ENCODE measurements at places on chromosomes 1 and 21.
A peak's percentile ranks its signal among the peaks of the same experiment; 100 is the strongest.

DNA sequence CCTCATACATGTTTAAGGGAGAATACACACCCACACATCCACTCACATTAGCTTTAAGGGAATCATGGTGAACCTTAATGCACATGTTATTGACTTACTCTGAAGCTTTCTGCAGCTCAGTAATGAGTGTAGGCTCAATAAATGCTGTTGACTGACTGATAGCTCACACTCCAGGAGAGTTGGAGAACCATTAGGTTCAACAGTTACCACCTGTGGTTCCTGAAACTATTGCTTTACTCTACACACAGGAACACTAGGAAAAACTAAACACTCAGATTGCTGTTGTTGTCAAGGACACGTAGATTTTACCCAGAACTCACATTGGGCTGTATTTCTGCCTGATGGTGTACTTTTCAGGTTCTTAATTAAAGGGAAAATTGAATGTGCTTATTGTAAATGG lies 37.3 kb downstream of the ZC3H11B start:
- DNase-seq, result no peak

GRCh38 chr1:228827019-228827418 lies 91.7 kb downstream of the RHOU start:
- peak; percentile 26 for DNase-seq

DNA sequence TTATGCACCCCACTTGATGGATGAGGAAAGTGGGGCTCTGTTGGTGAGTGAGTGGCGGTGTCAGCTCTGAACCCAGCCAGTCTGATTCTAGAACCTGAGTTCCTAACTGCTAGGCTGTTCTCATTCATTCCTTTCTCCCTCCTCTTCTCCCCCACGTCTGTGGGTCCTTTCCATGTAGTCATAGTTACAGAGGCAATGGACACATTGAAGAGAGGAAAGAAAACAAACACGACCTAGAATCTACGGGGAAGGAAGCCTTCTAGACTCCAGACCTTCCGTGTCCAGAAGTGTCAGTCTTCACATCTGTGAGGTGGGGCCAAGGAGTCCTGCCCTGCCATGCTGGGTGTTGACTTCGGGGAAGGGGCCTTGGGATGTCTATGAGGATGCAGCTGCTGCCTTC lies 115.8 kb upstream of the WNT4 start:
- no peak for DNase-seq

DNA sequence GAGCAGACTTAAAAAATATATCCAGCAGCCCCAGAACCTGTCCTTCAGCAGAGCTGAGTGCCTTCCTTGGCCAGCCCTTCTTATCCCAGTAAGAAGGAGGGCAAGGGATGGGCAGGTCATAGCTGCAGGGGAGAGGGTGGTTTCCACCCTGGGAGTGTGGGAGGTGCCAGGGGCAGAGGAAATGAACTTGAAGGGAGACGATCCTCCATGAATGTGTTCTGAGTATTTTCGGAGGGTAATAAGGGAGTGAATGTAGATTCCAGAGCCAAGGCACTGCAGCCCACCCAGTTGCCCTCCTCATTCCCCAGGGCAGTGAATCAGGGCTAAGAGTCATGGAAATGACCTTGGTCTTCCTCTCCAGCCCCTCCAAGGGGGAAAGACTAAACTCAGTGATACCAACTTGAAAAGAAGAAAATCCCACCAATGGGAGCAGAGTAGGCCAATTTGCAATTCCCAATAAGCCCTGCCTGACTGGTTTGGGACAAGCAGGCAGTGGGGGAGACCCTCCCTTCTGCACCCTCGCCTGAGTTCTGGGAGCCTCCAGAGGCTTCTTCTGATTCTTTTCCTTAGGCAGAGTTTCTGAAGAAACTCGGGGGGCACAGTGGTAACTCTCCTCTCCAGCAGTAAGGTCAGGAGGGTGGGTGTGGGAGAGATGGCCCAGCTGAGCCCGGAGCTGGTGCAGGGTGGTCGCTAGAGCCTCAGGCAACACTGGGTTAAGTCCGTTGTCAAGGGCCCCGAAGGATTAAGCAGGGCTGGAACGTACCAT lies 4.2 kb downstream of the MYOG start:
- DNase-seq, result no peak

DNA sequence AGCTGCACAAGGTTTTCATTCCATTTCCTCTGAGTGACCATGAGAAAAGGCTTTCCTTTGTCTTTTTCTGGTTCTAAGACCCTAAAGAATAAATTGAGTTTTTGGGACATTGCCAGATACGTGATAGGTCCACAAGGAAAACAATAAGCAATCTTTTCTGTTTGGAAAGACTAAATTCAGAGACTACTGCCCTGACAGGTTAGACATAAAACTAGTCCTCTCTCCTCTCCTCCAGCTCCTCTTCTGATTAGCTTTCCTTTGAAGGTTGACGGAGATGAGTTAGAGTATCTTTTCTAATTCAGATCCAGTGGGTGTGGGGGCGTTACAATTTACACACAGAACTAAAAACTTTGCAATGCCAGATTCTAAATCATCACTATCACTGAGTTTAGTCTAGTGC lies 57.8 kb upstream of the C1orf53 start:
- DNase-seq, result no peak

DNA sequence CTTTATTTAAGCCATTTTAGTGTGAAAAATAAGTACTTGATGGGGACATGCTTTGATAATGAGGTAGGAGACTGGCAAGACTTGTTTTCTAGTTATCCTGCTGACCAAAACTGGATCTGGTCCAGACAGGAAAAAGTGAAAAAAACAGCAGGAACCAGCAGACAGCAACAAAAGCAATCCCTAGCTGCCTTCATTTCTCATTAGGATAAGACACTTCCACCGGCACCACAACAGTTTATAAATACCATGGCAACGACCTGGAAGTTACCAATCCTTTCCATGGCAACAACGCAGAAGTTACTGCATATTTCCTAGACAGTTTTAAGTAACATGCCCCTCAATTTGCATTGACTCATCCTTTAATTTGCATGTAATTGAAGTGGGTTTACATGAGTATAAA lies 993.8 kb upstream of the NCAM2 start:
- DNase-seq, result no peak

GRCh38 chr1:206729507-206729906 lies 41.1 kb upstream of the IL19 start:
- DNase-seq, result no peak

- DNase-seq, result no peak
Observed at GRCh38 chr1:118558933-118559332, 373.9 kb upstream of the SPAG17 start.

GRCh38 chr1:26066857-26067256 lies 573 bp downstream of the TRIM63 start:
- DNase-seq, result no peak

GRCh38 chr1:7453038-7453437 lies 318.1 kb upstream of the VAMP3 start:
- DNase-seq, result no peak

GRCh38 chr1:211548321-211549091 lies 30.5 kb downstream of the SLC30A1 start:
- no peak for DNase-seq

GRCh38 chr1:209960926-209961325 lies 22.9 kb downstream of the SYT14 start:
- DNase-seq, result no peak

- DNase-seq, result no peak
Observed at GRCh38 chr1:54372978-54373377, 33.2 kb downstream of the SSBP3 start.

DNA sequence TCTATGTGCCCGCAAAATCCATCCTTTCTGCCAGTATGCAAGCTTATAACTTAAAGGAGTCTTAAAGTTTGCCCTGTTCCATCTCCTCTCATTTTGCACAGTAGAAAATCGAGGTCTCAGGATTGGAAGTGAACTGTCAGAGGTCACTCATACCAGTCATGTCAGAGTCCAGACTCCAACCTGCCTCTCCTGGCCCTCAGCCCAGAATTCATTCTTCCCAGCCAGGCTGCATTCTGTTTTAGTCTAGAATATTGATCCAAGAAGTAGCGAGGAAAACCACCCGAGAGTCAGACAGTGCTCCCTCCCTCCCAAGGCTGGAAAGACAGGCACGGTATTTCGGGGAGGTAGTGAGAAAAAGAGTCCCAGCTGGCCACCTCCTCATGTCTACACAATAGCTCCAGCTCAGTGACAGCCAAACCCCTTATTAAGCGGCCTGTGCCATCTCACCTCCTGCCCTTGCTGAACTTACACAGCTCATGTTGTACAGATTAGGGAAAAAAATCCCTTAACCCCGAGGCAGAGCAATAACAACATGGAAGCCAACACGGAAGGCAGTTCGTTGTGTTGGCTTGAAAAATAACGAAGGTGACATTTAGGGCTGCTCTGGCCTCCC lies 89.4 kb downstream of the OMA1 start:
- no peak for DNase-seq

DNA sequence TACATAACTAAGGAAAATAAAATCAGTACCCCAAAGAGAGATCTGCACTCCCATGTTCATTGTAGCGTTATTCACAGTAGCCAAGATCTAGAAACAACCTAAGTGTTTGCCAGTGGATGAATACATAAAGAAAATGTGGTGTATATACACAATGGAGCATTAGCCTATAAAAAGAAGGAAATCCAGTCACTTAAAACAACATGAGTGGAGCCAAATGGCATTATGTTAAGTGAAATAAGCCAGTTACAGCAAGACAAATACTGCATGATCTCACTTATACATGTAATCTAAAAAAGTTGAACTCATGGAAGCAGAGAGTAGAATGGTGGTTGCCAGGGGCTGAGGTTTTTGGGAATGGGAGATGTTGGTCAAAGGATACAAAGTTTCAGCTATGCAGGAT lies 508.3 kb upstream of the B3GALT2 start:
- DNase-seq, result no peak

DNA sequence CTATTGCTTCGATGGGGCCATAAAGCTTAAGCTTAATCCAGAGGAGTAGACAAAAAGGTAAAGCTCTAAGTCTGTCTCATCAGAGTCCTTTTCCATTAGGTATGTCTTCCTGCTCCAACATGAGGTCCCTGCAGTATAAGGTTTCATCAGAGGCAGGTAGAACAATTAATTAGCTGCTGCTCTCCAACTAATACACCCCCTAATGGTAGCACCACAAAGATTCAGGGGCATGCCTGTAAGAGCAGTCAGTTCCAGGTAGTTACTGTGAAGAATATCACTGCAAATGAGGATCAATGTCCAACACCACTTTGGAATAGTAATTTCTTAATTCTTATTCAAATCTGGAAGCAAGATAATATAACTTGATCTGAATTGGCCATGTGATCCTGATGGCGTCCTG lies 160.3 kb upstream of the ESRRG start:
- no peak for DNase-seq

- DNase-seq, result no peak
Observed at GRCh38 chr1:102861247-102861646, 247.1 kb downstream of the COL11A1 start.

DNA sequence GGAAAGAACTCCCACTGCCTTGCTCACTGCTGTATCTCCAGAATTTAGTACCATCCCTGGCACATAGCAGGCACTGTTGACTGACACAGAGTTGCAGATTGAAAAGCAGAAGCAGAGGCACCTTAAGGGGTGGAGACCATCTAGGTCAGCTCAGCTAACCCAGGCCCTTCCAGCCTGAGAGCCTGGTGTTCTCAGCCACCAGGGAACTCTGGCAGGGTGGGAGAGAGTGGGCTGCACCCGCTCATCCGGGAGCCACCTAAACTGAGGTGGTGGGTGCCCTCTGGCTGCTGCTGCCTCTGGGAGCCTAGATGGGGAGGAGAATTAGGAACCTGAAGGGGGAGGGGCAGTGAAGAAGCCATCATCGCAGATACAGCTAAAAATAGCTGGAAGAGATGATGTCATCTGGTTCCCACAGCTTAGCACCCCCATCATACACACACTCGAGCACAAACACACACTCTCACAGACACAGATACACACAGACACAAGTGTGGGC lies 1.5 kb upstream of the TSPAN1 start:
- no peak for DNase-seq

DNA sequence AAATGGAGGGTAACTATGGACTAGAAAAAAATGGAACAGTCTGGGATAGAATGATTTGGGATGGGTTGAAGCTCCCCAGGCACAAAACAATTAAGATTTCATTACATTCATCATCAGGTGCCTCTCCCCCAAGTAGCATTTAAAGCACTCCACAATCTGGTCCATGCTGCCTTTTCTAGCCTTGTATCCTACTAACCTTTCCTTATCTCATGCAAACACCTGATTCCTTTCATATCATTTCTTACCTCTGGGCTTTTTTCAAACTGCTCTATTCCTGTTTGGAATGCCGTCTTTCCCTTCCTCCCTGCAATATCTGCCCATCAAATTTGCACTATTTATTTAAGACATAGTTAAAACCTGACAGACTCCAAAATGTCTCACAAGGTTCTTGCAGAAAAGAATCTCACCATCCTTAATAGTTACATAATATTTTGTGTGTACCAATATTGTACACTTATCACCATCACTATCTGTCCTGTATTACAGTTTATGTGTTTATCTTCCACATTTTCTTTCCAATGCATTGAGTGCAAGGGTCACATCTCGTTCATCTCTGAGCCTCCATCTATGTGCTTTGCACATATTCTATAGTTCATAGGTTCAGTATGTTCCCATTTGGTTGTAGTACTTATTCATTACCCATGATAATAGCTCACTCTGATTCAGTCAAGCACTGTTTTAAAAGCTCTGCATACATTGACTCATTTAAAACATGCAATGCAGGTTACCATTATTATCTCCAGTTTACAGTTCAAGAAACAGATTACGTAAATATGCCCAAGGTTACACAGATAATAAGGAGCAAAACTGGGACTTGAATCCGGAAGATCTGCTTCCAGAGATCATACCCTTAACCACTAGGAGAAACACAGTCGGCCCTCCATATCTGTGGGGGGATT lies 16.1 kb upstream of the SHCBP1L start:
- no peak for DNase-seq
